Activated CD4-positive, alpha-beta T cell treated with anti-CD3 and anti-CD28 coated beads for 1 hour (primary cell): ENCODE measurements at places on chromosomes 7 and 10.

- DNase-seq, result no peak
Measured at GRCh38 chr7:46557295-46557711, 636.2 kb upstream of the IGFBP3 start.

- DNase-seq, result no peak
Measured at GRCh38 chr7:139589474-139589873, 66.0 kb downstream of the CLEC2L start.

- DNase-seq, result no peak
Measured at GRCh38 chr10:36194276-36194675, 552.2 kb upstream of the FZD8 start.

GRCh38 chr7:127437837-127438236 is 45.3 kb upstream of the ZNF800 start:
- DNase-seq, result no peak

GRCh38 chr10:104334561-104334960 is 3.7 kb downstream of the ITPRIP start:
- no peak for DNase-seq

GRCh38 chr7:52615021-52615695 is 420.3 kb upstream of the POM121L12 start:
- DNase-seq, result no peak

GRCh38 chr10:88066876-88067275 is 203.5 kb downstream of the PTEN start:
- DNase-seq, result no peak

- DNase-seq, result no peak
Measured at GRCh38 chr10:106082865-106083264, 1081.6 kb downstream of the SORCS1 start.

DNA sequence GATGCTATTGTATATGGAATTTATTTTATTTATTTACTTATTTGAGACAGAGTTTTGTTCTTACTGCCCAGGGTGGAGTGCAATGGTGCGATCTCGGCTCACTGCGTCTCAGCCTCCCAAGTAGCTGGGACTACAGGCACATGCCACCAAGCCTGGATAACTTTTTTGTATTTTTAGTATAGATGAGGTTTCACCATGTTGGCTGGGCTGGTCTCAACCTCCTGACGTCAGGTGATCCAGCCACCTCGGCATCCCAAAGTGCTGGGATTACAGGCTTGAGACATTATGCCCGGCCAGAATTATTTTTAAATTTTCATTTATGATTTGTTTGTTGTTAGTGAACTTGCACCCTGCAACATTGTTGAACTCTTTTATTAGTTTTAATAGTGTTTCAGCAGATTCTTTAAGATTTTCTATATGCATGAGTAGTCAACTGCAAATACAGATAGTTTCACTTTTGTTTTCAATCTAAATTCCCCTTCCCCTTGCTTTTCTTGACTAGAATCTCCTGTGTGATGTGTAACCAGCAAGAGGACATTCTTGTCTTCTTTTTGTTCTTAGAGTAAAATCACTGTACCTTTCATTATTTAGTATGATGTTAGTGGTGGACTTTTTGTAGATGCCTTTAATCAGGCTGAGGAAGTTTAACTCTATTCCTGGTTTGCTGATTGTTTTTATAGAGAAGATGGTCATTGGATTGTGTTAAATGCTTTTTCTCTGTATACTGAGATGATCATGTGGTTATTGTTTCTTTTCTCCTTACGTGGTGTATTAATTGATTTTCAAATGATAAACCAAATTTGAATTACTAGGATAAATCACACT is 27.8 kb downstream of the ZNF33A start:
- DNase-seq, result no peak

DNA sequence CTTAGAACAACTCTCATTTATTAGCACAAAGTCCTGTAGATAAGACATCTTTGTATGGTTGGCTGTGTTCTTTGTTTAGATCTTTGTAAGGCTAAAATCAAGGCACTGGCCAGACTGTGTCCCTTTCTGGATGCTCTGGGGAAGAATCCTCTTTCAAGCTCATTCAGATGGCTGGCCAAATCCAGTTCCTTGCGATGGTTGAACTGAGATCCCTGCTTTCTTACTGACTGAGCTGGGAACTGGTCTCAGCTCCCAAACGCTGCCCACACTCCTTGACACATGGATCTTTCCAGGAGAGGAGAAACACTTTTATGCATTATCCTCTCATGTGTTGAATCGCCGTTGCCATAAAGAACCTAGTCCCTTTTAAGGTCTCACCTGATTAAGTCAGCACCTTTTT is 586.5 kb upstream of the IGFBP3 start:
- no peak for DNase-seq

DNA sequence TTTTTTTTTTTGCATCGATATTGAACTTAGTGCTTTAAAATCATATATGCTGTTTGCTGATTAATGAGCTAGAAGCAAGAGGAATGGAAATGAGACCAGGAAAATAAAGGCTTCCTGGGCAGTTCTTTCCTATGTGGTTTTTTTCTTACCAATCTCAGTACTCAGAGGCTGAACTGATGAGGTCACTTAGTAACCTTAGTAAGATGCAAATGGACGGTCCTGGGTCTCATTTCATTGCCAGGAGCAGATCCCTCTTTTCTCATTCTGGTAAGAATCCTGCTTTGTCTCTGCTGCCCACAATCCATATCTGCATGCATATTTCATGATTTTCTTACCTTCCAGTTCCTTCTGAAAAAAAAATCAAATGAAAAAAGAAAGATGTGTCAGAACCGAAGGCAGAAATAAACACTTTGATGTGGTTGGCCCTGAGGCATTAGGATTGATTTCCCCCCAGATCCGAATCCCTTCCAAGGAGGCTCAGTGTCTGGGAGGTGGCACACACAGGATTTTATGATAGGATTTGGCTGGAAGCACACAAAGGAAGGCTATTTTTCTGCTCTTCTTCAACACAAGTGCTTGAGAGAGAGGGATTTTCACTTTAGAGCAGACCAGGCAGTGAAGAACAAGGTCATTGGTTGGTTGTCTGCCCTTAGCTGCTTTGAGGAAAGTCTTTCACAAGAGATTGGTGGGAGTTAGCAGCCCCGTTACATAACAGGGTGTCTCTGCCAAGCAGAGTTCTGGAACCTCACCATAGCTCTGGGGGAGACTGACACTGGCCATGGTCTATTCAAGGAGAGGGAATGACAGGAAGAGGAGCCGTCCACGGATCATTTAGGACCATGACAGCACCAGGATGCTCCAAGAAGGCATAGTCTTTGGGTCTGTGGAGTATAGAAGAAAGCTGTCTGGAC is 150.0 kb downstream of the CAMK1D start:
- DNase-seq, result no peak

DNA sequence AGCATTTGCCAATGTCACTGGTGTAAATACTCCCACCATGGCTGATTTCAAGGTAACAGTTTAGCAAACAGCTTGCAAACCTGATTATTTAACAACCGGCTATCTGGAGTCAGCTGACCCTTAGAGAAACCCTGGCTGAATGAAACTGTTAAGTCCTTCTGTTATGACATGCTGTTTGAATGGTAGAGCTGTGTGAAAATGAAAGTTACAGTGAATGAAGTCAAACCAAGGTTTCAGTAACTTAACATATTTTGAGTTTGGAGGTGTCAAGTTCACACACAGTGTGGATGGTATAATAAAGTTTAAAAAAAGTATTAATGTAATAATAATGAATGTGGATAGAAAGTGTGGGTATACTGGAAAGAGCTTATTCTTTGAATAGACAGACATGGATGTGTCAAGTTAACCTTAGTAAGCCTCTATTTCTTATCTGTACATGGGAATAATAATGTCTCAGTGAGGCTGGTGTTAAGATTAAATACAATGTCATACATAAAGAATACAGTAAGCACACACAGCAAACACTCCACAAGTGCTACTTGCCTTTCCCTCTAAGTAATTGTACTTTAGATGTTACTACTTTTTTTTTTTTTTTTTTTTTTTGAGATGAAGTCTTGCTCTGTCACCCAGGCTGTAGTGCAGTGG is 150.4 kb downstream of the TAX1BP1 start:
- DNase-seq, result no peak

- no peak for DNase-seq
Measured at GRCh38 chr10:70847659-70848360, 32.1 kb downstream of the SGPL1 start.

- no peak for DNase-seq
Measured at GRCh38 chr10:109929501-109930219, 6.3 kb upstream of the XPNPEP1 start.

DNA sequence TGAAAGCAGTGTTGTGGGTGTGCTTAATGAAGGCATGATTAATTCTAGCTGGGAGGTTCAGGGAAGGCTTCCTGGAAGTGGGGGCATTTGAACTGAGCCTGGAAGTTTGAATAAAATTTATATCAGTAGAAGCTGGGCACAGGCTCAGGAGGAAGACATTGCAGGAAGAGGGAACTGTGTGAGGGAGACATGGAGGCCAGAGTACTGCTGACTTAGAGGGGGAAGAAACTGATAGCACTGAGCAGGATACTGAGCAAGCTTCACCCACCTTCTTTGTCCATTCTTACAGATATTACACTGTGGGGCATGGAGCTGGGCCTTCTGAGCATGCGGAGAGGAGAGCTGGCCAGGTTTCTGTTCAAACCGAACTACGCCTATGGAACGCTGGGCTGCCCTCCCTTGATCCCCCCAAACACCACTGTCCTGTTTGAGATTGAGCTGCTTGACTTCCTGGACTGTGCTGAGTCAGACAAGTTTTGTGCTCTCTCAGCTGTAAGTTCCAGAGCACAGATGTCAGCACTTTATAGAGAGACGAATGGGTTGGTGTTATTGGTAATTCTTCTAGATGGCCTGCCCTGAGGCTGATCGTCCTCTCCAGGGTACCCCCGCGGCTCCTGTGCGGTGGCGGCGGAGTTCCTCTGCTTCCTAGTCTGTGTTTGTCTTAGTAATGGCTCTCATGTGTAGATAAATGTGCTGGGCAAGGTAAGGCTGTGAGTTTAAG is 2.1 kb downstream of the FKBP6 start:
- no peak for DNase-seq

DNA sequence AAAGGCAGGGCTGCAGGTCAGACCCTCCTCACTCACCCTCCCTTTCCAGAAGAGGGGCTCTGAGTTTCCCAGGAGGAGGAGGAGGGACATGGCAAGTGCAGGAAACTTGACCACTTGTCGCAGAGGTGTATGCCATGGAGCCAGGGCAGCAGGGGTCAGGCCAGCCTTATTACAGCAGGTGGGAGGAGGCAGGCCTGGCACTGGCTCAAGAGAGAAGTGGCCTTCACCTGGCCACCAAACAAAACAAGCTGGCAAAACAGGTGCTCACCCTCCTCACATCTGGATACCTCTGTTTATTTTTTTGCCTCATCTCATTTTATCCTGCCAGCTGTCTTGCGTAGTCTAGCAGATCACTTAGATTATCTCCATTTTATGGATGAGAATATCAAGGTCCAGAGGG is 12.5 kb downstream of the COL13A1 start:
- DNase-seq, result no peak

GRCh38 chr10:89503151-89503550 is 32.2 kb downstream of the SLC16A12 start:
- no peak for DNase-seq

DNA sequence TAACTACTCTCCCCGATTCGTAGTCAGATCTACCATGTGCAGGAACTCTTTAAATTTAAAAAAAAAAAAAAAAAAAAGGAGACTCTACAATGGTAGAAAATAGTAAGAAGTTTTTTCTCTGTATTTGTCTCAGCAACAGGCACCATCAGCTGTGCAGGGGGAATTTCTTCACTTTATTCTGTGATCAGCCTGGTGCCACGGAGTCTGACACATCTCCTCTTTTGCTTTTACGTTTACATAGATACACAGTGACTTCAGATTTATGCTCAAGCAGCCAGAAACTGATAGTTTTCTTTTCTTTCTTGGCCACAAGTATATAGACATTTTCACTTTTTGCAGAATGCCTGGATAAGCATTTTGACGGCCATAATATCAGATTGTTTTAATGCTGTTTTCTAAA is 190.6 kb upstream of the AKR1E2 start:
- DNase-seq, result no peak

DNA sequence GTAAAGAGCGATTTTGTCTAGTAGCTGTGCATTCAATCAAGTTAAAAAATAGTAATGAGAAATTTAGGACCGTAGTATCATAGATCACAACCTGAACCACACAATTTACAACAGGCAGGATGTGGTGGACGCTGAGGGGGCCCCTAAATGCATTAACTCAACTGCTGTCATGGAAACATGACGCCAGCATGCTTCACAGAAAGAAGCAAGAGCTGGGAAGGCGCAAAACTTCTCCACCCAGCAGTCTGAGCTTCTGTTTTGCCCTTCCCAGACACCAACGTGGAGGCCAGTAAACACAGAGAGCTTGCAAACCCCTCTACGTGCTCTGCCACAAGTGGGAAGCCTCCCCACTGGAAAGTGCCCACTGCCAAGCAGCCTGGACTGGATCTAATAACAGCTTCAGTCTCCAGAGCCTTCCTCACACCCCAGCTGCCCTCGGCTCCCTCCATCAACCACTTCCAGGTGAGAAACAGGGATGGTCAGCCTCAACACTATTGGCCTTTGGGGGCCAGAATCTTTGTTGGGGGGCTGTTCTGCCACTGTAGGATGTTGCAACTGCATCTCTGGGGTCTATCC is 151.8 kb downstream of the SFMBT2 start:
- peak; percentile 52 for DNase-seq

DNA sequence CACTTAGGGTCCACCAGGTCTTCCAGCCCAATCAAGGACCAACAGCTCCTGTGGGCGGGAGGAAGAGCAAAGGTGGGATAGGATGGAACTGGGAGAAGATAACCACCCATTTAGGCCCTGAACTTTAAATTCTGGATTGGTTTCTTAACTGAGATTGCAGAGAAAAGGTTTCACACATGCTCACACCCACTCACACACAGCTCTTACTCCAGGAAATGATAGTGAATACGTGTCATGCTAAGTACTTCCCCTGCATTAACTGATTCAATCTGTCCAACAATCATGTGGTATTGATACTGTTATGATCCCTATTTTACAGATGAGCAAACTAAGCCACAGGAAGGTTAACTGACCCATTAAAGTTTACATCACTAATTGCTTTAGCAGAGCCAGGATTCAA is 4.6 kb upstream of the CYP3A4 start:
- DNase-seq, result no peak
